NCI-H1436 (cell line): ENCODE measurements at places on chromosomes 11 and 22.

GRCh38 chr11:22681281-22681812, 14.9 kb downstream of the GAS2 start:
- no peak for DNase-seq

DNA sequence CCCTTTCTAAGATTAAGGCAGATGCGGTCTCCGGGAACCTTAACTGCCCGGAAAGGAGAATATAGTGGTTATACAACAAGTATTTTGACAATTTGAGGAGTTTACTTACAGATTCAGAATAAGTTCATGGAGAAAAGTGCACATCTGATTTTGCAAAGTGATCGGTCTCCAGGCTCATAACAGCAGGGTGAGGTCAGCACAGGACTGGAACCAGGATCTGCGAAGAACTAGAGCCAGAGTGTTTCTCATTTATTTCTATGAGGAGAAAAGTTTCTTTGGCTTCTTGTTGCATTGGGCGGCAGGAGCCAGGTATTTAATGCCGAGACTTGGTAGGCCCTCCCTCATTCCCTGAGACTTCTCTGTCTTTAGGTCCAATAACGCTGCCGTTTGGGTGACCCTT, 3.7 kb downstream of the ADAMTS15 start:
- no peak for DNase-seq

DNA sequence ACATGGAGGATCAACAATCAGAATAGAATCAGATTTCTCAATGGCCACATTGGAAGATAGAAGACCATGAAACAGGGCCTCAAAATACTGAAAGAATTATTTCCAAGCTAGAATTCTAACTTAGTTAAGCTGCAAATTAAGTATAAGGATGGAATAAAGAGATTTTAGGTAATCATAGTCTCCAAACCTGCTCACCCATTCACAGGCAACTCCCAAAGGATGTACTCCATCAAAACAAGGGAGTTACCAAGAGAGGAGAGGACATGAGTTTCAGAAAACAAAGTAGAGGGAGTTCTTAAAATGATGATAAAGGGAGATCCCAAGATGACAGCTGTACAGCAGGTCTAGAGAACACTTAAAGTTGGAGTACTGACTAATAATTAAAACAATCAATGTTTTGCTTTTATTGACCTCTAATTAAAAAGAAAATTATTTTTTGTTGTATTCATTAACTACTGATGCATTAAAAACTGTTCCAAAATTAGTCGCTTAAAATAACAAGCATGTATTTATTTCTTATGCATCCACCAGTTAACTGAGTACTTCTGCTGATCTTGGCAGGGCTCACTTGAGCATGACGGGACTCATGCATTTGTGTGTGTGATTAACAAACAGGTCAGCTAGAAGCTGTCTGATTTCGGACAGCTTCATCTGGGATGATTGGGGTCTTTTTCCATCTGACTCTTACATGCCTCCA, 95.6 kb downstream of the CD44 start:
- DNase-seq, result no peak

DNA sequence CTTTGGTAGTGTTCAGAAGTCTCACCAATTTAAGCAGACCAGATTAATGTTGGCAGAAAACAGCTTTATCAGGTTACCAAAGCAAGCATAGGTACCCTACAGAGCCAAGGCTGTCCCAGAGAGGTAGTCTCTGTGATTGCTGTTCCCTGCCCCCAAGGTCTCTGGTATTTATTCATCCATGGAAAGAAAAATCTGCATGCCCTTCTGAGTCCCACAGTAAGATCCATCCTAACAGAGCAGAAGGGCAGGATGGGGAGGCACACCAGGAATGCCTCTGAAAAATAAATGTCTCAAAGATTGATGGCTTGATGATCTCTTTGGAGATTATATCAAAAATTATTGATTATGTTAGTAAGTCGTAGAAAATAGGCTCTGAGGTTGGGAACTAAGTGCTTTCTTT, 122.8 kb downstream of the FAT3 start:
- no peak for DNase-seq

DNA sequence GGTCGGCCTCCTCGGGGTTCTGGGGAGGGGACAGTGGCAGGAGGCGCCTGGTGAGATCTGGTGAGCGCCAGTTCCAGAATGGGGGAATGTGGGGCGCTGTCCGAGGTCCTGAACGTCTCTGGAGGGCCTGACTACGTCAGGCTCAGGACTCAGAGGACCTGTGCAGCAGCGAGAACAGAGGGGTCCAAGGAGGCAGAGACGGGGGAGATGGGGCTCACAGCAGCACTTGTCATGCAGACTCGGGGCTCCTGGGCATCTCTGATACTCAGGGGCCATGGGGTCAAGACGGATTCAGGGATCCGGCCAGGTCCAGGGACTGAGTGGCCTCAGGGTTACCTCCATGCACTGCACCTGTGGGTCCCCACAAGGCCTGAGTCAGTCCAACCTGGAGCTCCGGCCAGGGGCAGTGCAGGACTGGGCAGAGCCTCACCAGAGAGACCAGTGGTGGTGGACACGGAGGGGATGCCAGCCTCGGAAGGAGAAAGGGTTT, 92.2 kb downstream of the BRD1 start:
- DNase-seq, result no peak

- no peak for DNase-seq
These were observed 51.4 kb upstream of the ACAT1 start for GRCh38 chr11:108069947-108070346.

DNA sequence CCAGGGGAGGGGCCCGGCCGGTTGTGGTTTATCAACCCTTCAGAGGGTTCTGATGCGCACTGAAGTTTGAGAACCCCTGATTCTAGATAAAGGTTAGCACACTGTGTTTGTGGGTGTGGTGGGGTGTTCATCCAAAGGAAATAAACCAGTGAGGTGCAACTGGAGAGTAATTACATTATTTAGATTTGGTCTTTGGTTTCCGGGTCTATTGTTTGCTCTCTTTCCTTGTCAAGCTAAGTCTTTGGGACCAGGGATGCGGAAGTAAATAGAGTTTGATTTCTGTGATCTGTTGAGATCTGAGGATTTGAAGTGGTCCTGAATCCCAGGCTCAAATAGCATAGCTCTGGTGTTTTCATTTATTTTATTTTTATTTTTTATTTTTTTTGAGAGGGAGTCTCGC, 50.5 kb upstream of the CLMP start:
- no peak for DNase-seq

DNA sequence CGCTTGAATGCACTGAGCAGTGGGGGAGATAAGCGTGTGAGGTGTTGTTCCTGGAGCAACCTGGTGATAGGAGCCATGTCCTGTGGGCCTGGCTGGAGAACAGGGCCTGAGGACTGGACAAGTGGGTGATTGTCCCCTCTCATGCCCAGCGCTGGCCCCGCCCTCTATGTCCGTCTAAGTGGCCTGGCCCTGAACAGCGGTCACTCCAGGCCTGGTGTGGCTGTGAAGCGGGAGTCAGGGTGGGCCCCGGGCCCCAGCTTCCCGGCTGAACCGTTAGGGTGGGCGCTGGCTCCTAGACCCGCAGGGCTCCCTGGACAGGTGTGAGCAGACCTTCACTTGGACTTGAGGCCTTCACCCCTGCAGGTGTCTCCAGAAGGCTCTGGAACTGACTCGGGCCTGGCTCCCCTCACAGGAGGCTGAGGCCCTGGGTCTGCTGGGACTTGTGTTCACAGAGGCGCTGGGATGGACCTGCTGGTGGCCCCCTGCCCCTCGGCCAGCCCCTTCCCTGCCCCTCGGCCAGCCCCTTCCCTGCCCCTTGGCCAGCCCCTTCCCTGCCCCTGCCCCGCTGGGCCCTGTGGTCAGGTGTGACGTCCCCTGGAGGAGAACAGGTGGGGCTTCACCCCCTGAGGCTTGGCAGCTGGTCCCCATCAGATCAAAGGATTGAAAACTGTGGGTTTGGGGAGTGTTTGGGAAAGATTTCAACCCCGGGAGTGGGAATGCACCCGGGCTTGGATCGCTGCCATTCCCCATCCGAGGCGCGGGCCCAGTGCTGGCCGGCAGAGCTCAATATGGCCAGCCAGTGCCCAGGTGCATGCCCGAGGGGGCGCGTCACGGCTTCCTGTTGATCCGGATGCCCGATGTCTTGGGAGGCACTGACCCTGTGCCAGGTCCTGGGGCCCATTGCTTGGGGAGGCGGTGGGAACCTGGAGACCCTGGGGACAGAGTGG, 3.2 kb upstream of the MUC6 start:
- DNase-seq, result no peak

GRCh38 chr22:47171441-47172221, 409.2 kb downstream of the TBC1D22A start:
- no peak for DNase-seq

DNA sequence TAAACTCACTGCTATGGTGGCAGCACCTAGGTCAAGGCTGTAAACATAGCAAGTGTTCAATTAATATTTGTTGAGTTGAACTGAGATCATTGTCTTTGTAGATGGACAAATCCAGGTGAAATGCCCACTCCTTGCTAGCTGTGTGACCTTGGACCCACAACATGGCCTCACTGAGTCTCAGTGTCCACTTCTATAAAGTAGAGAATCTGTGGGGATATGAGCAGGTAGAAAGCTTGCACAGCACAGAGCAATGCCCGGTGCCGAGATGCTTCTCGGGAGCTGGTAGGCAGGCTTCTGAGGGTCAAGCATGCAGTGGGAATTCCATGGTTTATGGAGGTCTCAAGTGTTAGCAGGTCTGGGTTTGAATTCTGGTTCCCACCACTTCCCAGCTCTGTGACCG, 97.9 kb upstream of the SYT13 start:
- DNase-seq, result no peak

- DNase-seq, result no peak
These were observed 39.9 kb downstream of the TRAF6 start for GRCh38 chr11:36469881-36470802.

GRCh38 chr22:49331878-49332277, 495.8 kb downstream of the BRD1 start:
- no peak for DNase-seq

- no peak for DNase-seq
These were observed 12.6 kb downstream of the CCDC83 start for GRCh38 chr11:85867751-85868150.

- DNase-seq, result no peak
These were observed 22.7 kb downstream of the KCNJ4 start for GRCh38 chr22:38432264-38432663.

DNA sequence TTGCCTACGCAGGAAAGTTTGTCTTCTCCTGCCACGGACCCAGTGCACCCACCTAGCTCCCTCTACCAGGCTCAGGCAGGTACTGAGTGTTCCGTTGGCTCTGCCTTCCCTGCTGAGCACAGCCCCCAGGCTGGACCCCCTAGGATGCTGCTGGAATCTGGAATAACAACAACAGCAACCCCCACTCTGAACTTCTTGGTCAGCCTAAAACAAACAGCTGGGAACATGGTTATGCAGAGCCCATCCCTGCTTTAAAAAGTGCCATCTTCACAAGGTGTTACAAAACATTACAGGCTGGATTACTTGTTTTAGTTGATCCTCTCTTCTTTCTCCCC, 1.8 kb downstream of the OPCML start:
- no peak for DNase-seq

DNA sequence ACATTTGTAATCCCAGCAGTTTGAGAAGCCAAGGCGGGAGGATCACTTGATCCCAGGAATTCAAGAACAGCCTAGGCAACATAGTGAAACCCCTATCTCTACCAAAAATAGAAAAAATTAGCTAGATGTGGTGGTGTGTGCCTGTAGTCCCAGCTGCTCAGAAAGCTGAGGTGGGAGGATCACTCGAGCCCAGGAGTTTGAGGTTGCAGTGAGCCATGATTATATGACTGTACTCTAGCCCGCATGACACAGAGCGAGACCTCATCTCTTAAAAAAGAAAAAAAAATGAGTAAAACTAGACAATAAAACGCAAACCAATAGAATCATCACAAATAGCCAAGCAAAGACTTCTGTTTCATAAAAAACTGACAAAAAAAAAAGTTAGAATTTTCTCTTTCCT, 21.8 kb downstream of the NUCB2 start:
- DNase-seq, result no peak

- no peak for DNase-seq
These were observed 759.4 kb downstream of the NELL1 start for GRCh38 chr11:21428796-21429195.

DNA sequence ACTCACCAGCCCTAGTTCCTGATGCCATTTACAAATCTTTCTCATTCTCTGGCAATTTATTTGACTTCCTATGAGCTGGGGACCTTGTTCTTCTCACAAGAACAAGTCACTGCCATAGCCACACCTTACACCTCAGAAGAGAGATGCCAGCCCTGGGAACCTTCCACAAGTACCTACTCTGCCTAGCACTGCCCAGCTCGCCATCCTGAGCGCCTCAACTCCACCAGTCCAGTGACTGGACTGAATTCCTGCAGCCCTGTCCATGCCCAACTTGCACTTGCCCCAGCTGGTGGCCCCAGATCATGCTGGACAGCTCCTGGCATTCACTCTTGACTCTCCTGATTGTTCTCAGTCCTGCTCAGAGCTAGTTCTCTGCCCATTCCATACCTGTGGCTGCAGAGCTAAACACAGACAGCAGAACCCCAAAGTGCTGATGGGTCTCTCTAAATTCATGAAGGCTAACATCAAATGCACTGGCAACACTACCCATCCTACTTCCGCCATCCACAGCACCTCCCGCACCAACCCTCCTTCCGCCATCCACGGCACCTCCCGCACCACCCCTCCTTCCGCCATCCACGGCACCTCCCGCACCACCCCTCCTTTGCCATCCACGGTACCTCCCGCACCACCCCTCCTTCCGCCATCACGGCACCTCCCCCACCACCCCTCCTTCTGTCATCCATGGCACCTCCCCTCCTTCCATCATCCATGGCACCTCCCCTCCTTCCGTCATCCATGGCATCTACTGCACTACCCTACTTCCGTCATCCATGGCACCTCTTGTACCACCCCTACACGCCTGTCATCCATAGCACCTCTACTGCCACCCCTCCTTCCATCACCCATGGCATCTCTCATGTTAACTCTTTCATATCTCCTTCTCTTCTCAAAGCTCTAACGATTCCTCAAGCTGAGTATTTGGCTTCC, 23.6 kb upstream of the SLC25A1 start:
- no peak for DNase-seq

DNA sequence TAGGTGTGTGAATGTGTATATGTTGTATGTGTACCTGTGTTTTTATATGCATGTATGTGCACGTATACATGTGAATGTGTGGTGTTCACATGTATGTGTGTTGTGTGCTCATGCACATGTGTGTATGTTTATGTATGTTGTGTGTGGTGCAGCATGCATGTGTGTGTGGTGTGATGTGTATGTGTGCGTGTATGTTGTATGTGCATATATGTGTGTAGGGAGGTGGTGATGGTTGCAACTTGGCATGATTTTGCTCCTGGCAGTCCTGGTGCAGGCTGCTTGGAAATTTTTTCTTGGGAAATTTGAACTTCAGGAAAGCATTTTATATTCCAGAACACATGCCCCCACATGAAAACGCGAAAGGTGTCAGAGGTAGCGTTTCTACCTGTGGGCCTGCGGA, 1177.8 kb downstream of the TBC1D22A start:
- no peak for DNase-seq

DNA sequence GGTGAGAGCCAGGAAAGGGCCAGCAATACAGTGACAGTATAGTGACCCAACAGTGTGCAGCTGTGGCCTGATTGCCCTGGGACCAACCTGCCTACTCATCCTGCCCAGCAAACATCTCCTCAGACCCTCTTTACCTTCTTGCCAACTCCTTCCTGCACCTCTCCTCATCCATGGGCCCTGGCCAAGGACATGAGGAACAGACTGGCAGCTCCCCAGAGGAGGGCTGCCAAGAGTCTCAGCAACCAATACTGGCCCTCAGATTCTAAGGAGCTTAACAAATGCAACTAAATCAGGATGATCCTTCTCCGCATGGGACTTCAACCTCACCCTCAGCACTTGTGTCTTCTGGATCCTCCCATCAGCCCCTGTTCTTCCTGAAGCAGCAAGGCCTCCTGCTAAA, 77.0 kb downstream of the RPL27A start:
- DNase-seq, result no peak
